ENCODE measurements at places on chromosomes 1 and 21.

DNA sequence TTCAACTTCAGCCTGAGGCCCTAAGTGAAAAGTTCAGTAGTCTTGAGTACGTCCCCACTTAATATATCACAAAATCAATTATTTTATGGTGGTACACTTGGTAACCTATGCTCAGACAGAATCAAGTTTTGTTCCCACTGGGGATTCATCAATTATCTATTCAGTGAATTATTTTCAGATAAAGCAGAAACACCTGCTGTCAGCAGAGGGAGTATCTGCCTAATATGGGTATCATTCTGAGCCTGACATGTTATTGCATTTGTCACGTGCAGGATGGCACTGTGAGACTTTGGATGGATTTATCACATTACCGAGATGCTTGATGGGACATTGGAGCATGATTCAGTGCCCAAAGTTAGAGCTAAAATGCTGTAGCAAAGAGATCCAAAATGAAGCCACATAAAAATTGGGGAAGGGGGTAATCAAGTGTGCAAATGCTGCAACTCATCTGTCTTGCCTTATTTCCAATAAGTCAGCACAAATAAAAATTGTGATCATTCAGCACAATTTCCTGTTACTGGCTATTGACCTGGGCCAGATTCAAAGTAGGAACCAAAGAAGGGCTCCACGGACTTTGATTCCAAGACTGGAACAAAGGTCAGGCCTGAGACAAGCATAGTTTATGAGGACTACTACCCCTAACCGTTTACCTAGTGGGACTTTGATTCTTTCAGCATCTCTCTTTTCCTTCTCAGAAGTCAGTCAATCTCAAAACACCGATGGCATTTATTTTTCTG is 657.6 kb downstream of the LMO4 start:
- no peak for DNase-seq

GRCh38 chr1:163459539-163459938 is 137.8 kb downstream of the NUF2 start:
- no peak for DNase-seq

DNA sequence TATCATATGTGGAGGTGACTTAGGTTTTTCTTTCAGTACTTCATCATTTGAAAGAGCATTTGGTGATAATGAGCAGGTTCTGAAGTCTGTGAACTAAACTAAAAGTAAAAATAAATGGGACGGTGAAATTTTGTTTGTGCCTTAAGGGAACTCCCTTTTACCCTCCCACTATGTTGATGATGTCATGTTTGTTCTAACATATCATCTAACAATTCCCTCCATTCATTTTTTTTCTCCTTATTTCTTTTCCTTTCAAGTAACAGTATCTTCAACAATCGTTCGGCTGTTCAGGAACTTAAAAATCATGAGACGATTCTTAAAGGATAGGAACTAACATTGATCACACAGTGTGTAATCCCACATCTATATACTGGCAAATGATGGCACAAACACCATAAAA is 30.0 kb upstream of the IRF2BP2 start:
- DNase-seq: no peak

DNA sequence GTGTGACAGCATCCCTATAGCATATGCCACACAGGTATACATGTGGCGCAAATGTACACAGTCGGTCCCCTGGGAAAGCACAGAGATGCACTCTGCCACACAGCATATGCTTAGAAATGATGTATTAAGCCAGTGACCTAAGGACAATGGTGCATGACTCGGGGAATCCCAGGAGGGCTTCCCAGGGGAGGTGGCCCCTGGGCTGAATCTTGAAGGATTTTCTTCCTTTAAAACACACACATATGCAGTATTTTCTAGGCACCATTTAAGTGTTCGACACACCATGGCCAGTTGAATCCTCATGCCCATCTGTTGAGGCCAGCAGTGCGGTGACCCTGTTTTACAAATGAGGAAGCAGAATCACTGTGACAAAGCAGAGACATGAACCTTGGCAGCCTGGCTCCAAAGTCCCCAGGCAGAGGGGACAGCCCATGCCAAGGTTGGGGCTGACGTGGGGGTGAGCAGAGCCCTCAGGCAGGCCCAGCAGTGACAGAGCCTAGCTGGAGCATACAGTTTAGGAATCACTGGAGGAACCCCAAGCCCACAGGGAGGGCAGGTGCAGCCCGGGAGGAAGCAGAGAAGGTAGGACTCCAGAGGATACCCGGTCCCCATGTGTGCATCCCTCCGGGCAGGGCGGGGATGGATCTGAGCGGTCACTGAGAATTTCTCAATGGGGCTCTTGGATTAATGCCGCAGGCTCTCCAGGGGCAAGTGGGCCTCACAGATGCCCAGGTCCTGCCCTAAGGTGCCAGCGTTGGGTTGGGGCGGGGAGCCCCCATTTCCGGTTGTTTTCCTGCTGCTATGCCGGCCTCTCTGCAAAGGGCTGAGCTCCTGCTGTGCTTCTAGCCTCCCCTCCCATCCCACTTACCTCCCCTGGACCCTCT is 28.4 kb downstream of the WNT3A start:
- no peak for DNase-seq

DNA sequence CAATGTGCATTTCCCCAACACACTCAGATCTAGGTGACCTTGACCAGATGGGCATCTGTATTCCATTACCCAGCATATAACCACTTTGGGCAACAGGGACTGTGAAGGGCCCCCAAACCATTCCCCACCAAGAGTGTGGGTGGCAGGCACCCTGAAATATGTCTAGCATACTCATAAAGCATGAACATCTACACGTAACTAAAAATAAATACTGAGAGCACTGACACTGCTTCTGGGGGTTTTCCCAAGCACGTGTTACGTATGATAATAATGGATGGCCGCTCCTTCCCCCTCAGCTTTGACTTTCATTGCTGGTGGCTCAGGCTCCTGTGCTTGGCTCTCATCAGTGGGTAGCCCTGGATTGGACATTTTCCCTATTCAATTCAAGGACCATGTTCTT is 39.1 kb downstream of the IGSF3 start:
- peak; percentile 7 for DNase-seq

DNA sequence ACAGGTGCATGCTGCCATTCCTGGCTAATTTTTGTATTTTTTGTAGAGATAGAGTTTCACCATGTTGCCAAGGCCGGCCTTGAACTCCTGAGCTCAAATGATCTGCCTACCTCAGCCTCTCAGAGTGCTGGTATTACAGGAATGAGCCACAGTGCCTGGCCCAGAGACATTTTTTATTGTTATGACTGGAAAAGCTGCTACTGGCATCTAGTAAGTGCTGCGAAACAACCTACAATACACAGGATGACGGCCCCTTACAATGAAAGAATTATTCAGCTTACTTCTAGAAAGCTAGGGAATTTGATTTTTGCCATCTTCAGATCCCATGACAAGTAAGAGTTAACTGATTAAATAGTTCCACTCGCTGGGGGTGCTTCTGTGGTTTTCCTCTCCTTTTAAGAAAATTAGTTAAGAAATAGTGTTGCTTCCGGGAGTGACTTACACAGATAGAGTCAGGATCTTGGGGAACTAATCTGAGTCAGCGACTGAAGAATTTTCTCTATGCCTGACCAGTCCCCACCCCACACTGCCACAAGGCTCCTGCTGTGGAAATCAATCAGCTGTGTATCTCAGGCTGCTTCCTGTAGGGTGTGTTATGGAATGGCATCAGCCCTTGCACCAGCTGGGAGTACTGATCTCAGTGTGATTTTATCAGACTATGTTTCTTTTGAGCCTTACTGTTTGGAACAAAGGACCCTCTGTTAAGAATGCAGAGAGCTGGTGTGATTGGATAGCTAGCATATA is 93.0 kb upstream of the BMP8A start:
- peak; percentile 14 for DNase-seq

GRCh38 chr1:7575041-7575400 is 196.1 kb upstream of the VAMP3 start:
- no peak for DNase-seq

- DNase-seq: no peak
These were observed 83.4 kb upstream of the TRABD2B start for GRCh38 chr1:48080331-48081255.
